ENCODE measurements at places on chromosomes 7 and 10.

DNA sequence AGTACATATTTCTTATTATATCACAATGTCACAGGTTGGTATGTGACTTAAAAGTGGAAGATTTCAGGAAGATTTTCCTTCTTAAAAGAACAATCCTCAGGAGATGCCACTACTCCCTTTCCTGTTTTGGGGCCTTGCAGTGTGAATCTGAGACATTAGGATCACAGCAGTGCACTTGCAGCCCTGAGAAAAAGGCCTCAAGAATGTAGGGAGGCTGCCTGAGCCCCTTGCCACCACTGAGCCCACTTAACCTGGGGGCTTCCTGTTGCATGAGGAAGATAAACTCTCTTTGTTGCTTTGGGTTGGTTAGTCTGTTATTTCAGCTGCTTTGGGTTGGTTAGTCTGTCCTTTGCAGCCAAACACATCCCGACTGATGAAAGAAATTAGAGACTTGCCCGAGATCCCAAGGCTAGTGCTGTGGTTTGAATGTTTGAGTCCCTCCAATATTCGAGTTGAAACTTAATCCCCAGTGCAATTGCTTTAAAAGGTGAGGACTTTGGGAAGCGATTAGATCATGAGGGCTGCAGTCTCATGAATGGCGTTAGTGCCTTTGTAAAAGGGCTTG lies 151.3 kb upstream of the SP4 start:
- DNase-seq = no peak

- no peak for DNase-seq
These were observed 66.6 kb upstream of the ANTXRL start for GRCh38 chr10:46220187-46220586.

- DNase-seq = no peak
These were observed 6.1 kb upstream of the SAR1A start for GRCh38 chr10:70176441-70176840.

DNA sequence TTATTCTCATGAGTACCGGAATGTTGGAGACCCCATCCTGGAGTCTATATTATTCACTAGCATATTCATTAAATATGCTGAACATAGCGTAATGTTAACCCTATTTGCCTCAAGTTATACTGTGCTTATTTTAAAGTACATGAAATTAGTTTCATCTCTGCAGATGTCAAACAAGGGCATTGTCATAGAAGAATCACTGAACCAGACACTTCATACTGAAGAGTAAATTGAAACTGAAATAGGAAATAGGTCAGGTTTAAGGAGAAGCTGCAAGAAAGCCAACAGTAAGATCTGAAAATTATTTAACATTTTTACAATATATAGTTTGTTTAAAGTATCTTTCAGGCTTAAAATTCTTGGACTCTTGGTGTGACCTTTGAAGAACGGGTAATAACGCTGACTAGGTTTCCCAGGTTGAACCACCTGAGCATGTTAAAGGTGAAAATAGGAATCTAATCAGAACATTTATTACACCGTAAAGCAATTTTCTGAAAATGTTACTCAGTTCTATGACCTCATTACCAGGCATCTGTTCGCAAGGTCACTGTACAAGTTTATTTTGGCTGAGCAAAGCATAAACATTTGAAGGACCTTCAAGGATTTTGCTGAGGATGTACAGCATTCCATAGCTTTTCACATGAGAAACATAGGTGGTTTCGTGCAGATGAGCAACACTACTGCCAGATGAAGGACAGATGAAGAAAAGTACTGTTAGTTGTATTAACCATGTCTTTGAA lies 82.7 kb downstream of the REEP3 start:
- DNase-seq = no peak

- DNase-seq = peak; percentile 53
These were observed 11.9 kb upstream of the OPALIN start for GRCh38 chr10:96370584-96371157.

DNA sequence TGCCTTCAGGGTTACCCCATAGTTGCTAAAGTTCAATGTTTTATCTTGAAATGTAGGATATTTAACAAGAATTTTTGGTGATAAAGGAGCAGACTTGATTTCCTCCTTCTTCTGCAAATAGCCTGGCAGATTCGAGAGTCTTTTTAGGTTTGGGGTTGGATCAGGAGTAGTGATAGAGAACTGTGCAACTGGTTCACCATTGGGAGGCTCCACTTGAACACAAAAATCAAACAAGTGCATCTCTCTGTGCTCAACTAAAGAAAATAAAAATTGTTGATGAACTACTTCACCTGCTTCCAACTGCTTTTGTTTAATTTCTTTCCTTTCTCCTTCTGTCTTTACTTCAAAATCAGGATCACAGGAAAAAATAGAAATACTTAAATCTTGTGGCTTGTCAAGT lies 58.5 kb downstream of the MACC1 start:
- no peak for DNase-seq

GRCh38 chr7:75854233-75854632 lies 24.6 kb upstream of the RHBDD2 start:
- no peak for DNase-seq

GRCh38 chr7:118195837-118196474 lies 12.0 kb downstream of the LSM8 start:
- DNase-seq = peak; percentile 55

DNA sequence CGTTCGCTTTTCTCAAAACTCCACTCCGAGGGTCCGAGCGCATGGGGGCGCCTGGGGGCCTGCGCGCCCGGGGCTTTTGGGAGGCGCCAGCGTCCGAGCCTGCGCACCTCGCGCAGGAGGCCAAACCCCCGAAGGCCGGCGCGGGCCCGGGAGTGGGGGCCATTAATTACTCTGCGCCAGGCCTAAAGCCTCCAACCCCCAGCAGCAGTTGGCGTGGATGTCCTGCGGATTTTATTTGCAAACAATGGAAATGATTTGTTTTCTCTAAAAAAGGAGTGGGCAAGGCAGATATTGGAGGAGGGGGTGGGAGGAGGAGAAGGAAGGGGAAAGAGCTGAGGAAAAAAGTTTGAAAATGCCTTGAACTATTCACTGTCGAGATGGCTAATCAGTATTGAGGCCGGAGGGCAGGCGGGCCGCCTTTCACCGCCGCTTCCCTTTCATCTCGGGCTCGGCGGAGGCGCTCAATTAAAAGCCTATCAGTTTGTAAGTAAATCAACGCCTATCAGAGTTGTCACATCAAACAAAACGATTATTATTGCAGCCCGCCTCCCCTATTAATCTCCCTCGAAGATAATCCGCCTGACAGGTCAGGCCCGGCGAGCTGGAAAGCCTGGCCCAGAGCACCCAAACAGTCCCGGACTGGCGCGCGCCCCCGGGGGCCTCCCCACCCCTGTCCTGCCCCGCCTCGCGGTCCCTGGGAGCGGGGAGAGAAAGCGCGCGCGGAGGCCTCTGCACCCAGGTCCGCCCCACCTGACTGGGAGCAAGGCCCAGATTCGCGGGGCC lies 3.4 kb upstream of the ZNF503 start:
- DNase-seq = peak; percentile 65

DNA sequence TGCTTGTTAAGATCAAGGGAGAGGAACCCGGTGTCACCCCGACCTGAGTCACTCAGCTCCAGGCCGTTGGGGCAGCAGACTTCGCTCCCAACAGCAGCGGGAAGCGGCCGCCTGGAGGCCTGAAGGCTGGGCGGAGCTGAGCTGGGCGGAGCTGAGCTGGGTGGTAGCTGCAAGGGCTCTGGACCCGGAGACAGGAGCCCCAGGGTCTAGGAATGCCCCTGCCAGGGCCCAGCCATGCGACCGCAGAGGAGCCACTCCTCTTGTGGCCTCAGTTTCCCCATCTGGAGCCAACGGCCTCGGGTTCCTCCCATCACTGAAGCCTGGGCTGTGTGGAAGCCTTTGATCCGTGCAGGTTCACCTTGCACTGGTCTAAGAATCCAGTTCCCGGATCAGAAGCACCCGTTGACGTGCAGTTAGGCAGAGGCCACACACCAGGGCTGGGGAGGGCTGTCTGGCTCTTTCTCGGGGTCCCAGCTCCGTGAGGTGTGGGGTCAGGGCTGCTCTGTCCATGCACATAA lies 21.9 kb upstream of the DPYSL4 start:
- no peak for DNase-seq

- DNase-seq = no peak
These were observed 89.6 kb downstream of the FZD1 start for GRCh38 chr7:91353848-91354247.

DNA sequence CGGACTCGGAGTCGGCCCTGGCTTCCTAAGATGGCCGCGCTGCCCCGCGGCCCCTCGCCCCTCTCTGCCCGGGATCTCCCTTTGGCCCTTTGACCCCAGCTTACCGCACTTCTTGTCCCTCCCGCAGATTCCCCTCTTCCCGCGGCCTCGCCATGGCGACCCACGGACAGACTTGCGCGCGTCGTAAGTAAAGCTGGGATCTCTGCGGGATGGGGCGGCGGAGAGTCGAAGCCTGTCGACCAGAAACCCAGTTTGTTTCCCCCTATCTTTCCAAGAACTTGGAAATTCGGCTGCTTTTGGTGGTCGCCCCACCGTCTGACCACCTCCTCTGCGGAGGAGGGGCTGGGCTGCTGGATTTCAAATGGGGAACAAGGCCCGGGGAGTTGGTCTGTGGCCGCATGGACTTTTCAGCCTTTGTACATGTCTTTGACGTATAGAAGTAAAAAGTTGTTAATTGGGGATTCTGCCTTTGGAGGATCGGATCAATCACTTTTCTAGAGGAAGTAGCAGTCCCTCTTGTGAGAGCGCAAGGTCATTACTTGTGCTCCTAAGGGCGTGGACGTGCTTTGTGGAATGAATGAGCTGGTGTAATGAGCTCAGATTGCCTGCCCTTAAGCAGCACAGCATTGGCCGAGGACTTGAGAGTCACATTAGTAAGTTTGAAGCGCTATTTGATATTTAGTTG lies 553 bp downstream of the VDAC2 start:
- no peak for DNase-seq

DNA sequence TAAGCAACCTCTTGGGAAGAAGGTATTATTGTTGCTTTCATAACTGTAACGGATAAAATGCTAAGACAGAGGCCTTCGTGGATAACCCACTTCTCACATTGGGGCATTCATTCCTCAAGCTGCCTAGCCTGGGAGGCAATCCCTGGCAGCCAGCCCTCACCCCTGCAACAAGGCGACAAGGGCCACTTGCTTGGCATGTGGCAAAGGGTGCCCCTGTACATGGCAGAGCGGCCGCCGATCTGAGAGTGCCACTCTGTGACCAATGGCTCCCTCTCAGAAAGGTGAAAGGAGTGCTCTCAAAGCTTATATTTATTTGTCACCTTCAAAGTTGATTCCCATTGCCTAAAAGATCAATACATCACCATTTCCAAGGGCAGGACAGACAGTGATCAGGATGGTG lies 31.9 kb downstream of the EBF3 start:
- no peak for DNase-seq

DNA sequence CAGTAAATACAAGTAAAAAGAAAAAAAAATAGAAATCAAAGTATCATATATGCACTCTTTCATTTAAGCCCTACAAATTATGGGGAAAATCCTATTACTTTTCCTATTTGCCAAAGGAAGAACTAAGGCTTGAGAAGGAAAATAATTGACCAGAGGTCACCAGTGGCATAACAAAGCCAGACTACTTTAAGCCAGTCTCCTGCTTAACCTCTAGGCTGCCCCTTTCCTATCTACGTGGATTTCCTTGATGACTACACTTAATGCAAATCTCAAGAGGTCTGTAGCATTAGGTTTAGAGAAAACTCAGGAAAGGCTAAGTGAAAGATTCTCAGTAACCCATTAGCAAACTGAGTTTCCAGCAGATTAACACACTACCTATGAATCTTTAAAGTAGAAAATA lies 49.8 kb downstream of the TPK1 start:
- DNase-seq = no peak

DNA sequence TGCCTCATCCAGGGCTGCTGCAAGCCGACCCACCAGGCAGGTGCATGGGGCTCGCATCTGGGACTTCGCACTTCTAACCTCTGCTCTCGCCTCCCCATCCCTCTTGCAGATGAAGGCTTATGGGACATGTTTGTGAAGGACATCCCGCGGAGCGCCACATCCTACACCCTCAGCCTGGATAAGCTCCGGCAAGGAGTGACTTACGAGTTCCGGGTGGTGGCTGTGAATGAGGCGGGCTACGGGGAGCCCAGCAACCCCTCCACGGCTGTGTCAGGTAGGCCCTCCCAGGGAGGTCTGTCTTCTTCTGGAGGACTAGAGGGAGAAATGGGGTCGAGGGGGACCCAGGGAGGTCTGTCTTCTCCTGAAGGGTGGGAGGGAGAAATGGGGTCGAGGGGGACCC lies 448.9 kb upstream of the FOXK1 start:
- DNase-seq = no peak
